Occipital lobe (tissue), 3 donors: ENCODE measurements at places on chromosomes 2 and 18. TPM values are rescaled to one million over a fixed set of nuclear protein-coding genes. Genes with fewer than 3 reads are reported as not detected.

The LONRF2 gene
- total RNA-seq: 58.3 TPM

The AP1S3 gene
- 2.7 TPM for total RNA-seq

The NCKAP1 gene
- total RNA-seq: 244 TPM

The MRO gene
- total RNA-seq: 0.94 TPM

The APOB gene
- 0.62 TPM for total RNA-seq

The KCNE4 gene
- 3.7 TPM for total RNA-seq

The G6PC2 gene
- not detected for total RNA-seq

The NEU2 gene
- not detected for total RNA-seq

The LAMA1 gene
- total RNA-seq: 15.1 TPM

The ZNF892 gene
- total RNA-seq: 31.7 TPM

The PROKR1 gene
- 2.0 TPM for total RNA-seq

The ZAP70 gene
- 1.1 TPM for total RNA-seq

The ERFE gene
- 1.6 TPM for total RNA-seq

The NYAP2 gene
- 7.8 TPM for total RNA-seq

The ASB18 gene
- 0.78 TPM for total RNA-seq

The SERPINB3 gene
- not detected for total RNA-seq

The FRZB gene
- total RNA-seq: 19.8 TPM
